ENCODE measurements at places on chromosomes 16 and 17. TPM values are rescaled to one million over a fixed set of nuclear protein-coding genes. Genes with fewer than 3 reads are reported as not detected.

- peak; percentile 66 for DNase-seq
These were observed 659.4 kb upstream of the EEF2KMT start for GRCh38 chr16:5756969-5757368.

- peak; percentile 36 for DNase-seq
These were observed 10.8 kb downstream of the C16orf90 start for GRCh38 chr16:3484318-3485096.

NLE1 gene
- 24.2 TPM for total RNA-seq

TEX19 gene
- total RNA-seq, result 0.54 TPM

DNA sequence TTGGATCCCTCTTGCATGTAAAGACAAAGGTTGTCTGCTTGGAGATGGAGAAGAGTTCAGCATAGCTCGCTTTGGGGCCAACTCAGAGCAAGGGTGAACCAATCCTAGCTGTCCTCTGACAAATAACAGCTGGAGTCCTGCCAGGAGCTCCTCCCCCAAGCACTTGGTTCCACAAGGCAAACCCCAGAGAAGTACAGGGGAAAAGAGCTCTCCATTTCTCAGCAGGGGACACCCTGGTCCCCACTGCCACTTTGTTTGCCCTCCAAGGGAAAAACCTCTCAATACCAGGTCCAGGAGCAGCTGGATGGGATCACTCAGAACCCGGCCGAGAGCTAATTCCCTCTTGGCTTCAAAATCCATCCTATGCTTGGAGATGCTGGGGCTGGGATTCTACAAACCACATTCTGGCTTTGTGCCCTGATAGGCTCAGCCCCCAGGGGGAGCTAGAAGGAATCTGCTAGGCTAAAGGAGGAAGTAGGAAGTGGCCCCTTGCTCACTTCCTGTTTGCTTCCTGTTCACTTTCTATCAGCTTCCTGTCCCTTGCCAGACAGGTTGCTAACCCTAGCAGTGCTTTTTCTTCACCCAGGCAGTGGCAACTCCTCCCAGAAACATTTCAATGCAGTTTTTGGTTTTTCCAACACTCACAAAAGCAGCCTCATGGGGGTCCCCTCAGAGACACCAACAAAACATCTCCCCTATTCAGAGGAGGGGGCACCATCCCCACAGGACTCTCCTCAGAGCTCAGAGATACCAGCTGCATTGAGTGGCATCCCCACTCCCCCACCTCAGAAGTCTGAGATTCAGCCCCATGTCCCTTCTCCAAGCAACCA, 30.7 kb downstream of the CDRT4 start:
- DNase-seq, result peak; percentile 85

GPR142 gene
- 0.47 TPM for total RNA-seq

DNA sequence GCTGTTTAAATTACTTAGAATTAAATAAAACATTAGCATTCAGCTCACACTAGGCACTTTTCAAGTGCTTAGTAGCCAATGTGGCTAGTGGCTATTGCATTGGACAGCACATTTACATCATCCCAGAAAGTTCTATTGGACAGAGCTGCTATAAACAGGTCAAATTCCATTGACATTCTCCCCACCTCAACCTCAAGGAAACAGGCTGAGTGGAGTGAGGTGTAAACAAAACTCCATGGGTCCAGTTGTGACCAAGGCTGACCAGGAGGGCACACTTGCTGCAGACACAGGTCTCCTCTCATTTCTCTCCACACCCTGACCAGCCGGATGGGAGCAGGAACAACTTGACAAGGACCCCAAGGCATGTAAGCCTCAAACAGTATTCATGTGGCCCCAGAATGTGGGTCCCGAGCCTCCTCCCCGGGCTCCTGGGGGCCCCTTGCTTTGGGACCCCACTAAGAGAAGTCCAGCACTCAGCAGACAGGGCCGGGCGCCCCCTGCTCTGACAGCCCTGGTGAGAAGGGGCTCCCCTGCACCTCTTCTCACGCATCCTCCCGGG, 488 bp downstream of the C17orf113 start:
- no peak for DNase-seq

- no peak for DNase-seq
These were observed 19.2 kb downstream of the PRKCB start for GRCh38 chr16:23855010-23855409.

TRPV2 gene
- total RNA-seq, result 0.88 TPM

DNA sequence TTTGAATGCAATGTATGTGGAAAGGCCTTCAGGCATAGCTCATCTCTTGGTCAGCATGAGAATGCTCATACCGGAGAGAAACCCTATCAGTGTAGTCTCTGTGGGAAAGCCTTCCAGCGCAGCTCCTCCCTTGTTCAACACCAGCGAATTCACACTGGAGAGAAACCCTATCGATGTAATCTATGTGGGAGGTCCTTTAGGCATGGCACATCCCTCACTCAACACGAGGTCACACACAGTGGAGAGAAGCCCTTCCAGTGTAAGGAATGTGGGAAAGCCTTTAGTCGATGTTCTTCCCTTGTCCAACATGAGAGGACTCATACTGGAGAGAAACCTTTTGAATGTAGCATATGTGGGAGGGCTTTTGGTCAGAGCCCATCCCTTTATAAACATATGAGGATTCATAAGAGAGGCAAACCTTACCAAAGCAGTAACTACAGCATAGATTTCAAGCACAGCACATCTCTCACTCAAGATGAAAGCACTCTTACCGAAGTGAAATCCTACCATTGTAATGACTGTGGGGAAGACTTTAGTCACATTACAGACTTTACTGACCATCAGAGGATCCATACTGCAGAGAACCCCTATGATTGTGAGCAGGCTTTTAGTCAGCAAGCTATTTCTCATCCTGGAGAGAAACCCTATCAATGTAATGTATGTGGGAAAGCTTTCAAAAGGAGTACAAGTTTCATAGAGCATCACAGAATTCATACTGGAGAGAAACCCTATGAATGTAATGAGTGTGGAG, 24.7 kb downstream of the ZFP90 start:
- no peak for DNase-seq

- DNase-seq, result no peak
These were observed 78.4 kb downstream of the NT5M start for GRCh38 chr17:17381446-17382064.

AP2B1 gene
- total RNA-seq, result 258 TPM

GRCh38 chr17:82507631-82508175, 11.8 kb upstream of the FOXK2 start:
- no peak for DNase-seq

SAMD14 gene
- total RNA-seq, result 4.5 TPM

ACSM5 gene
- total RNA-seq, result not detected

DNA sequence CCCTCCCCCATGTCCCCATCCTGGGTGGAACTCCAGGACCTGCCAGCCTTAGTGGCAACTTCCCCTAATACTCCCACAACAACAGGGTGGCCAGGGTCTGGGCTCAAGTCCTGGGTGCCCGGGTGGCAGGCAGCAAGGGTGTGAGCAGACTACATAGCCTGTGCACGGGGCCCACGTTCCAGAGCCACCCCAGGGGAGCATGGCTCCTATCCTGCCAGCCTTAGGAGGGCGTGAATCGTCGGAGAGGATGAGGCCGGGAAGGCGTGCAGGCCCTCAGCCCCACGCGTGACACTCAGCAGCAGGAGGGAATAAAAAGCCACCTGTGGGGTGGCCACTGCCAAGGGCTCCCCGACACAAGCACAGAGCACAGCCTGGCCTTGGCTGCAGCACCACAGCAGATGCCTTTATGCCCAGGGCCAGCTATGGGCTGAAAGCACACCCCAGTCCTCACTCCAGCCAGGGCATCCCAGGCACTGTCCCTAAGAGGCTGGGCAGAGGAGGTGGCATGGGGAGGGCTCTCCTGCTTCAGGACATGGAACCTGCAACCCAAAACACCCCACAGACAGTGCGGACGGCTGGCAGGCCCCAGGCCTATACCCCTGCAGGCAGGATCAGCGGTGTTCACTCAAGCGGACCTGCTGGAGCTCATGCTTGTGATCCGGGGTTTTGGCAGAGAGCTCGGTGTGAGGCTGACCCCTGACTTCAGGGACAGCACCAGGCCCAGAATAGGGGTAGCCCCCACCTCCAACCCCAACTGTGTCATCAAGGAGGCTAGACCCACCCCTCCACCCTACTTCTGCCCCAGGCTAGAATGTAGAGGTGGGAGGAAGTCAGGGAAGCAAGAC, 2.7 kb downstream of the BCAR1 start:
- no peak for DNase-seq

GPRC5C gene
- 80.8 TPM for total RNA-seq

Data from endodermal cell (in vitro differentiated cells).